ENCODE measurements at places on chromosomes 16 and 17.

DNA sequence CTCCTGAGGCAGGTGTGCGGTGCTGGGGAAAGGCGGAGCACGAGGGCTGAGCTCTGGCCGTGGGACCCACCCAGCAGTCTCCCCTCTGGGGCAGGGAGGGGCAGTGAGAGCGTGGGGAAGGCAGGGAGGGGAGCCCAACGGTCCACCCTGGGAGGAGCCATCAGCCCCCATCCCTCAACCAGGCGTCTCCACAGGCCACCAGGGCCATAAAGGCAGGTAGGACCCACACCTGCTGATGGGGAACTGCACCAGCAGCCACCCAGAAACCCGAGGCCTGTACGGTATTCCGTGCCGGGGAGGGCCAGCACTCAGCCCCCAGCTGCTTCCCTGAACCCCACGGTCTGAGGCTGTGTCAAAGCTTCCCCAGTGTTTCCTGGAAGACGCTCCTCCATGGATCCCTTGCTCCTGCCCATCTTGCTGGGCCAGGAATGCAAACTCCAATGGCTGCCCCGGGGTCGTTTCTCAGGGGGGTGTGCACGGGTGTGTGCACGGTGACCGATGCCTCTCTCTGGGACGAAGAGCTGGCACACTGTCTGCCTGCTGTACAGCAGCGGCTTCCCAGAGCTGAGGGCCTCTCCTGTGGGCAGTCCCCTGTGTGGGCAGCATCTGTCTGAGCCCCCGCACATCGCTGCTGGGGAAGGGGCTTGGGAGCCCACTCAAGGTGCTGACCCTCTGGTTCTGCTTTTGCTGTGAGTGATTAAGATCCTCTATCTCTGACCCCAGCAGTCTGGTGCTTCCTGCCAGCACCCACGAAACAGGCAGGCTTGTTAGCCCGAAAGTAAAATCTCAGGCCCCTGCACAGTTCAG, 17.2 kb upstream of the METRNL start:
- DNase-seq: peak; percentile 1

DNA sequence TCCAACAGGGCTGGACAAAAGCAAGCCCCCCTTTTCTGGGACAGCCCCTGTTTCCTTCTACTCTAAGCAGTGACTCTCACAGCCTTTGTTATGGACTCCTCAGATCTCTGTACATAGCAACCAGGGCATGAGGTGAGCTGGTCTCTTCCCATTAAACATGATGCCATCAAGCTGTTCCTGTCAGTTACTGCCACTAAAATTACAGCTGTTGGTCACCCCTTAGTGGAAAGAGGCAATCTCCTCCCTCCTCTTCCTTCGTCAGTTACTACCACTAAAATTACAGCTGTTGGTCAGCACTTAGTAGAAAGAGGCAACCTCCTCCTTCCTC, 95.2 kb upstream of the SMIM36 start:
- no peak for DNase-seq

GRCh38 chr16:87226926-87227295, 90.3 kb downstream of the C16orf95 start:
- DNase-seq: no peak

DNA sequence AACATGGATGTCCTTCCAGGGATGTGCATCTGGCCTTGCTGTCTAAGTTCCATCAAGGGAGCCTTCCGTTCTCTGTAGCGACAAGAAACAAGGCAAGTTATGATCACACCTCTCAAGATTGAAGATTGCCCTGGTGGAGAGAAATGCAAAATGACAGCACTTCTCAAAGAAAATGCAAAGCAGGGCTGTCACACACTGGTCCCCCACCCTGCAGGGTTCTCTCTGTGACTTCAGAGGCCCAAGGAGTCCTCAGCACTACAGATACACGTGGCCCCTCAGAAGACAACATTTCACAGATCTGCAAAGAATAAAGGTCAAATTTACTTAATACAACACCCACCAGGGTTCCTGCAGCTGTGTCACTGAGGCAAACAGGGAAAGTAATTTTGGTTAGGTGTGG, 60.7 kb upstream of the TEX2 start:
- peak; percentile 22 for DNase-seq

DNA sequence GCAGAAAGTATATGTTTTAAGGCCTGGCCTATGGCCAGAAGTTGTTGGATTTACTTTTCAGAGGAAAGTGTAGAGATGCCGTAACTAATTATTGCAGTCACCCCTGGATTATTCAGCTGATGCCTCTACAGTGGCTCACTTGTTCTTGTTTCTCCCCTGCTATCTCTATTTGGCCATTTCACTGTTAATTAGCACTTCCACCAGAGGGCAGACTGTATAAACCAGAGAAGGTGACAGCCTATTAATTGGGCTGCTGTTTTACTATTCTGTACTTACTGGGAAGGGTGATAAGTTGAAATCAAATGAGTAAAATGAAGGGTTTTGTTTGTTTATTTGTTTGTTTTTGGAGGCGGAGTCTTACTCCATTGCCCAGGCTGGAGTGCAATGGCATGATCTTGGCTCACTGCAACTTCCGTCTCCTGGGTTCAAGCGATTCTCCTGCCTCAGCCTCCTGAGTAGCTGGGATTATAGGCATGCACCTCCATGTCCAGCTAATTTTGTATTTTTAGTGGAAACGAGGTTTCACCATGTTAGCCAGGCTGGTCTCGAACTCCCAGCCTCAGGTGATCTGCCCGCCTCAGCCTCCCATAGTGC, 66.0 kb downstream of the CDK12 start:
- DNase-seq: no peak

- no peak for DNase-seq
These were observed 31.9 kb downstream of the WFDC1 start for GRCh38 chr16:84326545-84326944.

DNA sequence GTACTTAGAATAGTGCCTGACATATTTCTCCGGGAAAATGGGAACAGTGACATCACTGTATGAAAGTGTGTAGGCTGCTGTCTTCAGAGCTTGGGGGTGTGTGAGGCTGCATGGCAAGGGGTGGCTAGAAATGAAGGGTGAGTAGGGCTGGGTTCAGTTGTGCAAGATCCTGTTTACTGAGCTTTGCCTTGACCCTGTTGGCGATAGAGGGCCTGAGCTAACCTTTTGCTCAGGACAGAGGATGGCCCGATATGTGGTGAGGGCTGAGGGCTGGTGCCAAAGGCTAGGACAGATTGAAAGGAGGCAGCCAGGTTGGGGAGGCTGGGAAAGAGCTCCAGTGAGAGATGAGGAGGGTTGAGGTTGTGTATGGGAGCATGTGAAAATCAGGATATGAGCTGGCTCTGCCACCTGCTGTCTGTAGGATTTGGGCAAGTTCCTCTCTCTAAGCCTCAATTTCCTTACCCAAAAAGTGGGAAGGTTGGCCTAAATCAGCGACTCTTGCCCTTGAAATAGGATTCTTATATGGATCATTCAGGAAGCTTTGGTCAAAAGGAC, 6.0 kb upstream of the CCL1 start:
- DNase-seq: no peak

DNA sequence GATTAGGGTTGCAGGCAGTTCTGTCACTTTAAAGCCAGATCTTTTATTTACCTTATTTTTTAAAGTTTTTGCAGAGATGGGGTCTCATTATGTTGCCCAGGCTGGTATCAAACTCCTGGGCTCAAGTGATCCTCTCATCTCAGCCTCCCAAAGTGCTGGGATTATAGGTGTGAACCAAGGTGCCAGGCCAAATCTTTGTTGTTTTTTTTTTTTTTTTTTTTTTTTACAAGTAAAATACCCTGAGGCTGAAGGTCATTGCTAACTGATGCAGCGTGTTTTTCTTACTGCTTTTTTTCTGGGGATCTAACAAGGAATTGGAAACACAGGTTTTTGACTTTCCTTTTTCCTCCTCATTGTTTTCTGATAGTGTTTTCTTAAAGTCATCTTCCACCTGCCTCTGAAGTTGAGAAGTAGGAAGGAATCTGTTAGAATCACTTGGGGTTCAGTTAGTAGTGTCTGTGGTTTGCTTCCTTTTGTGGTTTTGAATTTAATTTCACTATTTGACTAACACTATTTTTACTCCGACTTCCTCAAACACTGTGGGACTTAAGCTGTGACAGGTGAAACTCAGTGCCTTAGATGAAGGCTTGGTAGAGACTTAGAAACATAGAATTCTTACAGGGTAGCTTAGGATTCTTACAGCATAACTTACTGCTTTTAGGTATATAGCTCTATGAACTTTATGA, 22.2 kb downstream of the CLTC start:
- DNase-seq: no peak

- DNase-seq: peak; percentile 34
These were observed 631 bp downstream of the TRAF7 start for GRCh38 chr16:2155977-2156848.

GRCh38 chr16:4626396-4626795, 1.8 kb downstream of the MGRN1 start:
- no peak for DNase-seq

DNA sequence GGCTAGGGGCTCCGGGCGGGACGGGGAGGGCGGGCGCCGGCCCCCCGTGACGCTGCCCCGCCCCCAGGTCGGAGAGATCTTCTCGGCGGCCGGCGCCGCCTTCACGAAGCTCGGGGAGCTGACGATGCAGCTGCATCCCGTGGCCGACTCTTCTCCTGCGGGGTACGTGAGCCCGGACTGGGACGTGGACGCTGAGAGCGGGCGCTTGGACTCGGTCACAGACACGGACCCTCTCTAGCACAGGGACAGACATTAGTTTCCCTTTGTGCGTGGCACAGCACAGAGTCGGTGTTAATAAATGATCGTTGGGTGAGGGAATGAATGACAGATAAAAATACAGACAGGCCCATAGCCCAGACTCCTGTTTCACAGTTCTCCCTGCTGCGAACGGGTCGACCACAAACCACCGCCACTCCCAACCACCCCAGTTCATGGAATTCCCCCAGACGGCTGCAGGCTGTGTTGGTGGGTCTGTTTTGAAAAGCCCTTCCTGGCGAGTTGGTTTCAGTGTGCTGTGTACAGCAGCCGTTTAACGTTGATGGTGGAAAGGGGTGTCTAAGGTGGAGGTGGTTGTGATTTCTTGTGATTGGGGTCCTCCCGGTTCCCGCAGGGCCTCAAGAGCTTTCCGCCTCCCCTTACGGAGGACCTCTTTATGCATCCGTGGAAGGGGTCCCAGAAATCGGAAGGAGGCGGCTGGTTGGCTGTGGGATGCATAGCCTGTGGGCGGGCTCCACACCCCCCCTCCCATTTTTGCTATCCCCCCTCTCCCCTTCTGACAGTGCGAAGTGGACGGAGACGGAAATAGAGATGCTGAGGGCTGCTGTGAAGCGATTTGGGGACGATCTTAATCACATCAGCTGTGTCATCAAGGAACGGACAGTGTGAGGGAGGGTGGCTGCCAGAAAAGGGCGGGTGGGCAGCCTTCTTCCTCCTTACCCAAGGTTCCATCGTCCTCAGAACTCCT, 2.9 kb downstream of the RNASEK start:
- peak; percentile 81 for DNase-seq

Data from stimulated activated naive CD8-positive, alpha-beta T cell treated with anti-CD3 and anti-CD28 coated beads, Interleukin-15, Interleukin-2, amounts not matched to agents 100 U/mL and 50 U/mL, for 24 hours (primary cell).